Stimulated activated CD4-positive, alpha-beta T cell treated with anti-CD3 and anti-CD28 coated beads, TNF-alpha, amount 100 ng/mL, for 1 hour (primary cell): ENCODE measurements at places on chromosomes 6 and 20.

- no peak for DNase-seq
Observed at GRCh38 chr20:48705240-48706115, 122.3 kb downstream of the PREX1 start.

DNA sequence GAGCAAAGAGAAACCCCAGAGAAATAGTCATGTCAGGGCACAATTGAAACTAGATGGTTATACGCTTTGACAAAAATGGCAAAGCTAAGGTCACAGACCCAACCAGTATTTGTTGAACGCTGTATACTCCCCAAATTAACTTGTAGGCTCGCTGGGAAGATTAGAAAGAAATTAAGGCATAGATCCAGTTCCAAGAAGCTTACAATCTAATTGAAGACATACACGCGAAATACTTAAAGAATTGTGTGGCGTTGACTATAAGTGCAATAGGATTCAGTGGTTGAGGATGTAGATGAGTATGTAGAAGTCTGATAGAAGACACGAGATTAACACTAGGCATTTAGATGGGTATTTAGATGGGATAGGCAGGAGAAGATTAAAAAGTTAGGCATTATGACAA, 525 bp downstream of the FAM229B start:
- no peak for DNase-seq

DNA sequence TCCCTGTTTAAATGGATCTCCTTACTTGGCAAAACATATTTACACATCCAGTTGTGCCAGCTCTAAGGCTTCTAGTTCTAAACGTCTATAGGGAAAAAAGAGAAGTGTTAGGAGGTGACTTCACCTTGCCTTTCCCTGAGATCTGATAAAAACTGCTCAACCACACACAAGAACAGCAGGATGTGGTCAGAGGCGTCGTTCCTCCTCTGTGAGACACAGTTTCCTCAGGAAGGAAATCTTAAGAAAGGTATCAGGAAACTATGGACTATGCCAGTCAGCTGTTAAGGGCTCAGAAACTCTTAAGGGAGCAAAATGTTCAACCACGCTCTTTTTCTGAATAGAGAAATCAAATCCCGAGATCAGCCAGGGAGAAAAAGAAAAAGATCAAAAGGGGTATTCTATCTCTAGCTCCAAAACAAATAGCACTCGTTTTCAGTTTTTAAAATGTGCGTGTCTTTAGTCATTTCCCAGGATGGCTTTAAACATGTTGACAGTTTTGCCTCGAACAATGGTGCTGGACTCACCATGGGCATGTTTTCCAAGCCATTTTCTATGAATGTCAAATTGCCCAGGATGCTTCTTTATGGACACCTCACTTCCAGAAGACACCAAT, 154.5 kb downstream of the HACE1 start:
- no peak for DNase-seq

DNA sequence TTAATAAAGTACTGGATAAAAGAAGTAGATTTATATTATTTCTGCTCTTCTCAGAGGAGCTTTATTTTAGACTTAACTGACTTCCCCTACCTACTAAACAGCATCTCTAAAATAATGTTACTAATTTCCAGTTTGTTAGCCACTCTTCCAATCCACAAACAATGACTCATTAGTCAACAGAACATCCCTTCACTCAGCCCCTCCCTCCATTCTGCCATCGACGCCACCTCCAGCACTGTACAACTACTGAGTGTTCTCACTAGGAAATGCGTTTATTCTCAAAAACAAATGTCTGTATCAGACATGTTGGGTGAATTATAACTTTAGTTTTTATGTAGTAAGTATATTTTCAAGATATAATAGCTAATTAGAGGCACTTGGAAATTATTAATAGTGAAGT, 427.0 kb downstream of the EYS start:
- no peak for DNase-seq

DNA sequence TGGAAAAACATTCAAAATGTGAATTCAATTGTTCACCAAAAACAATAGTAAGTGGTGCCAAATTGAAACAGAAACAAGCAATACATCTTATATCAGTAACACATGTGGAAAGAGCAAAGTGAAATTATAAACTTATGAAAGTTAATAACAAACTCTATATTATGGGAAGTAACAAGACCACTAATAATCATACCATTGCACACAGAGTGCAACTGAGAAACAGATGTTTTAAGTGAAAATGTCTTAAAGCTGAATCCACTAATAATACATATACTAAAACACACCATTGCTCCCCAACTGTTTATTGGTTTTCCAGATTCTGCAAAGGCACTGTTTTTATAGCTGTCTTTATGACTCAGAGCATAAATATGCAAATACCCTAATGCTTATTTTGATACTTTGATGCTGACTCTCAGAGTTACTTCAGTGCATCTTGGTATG, 292.3 kb downstream of the RFPL4B start:
- no peak for DNase-seq

GRCh38 chr20:57996465-57996864, 232.0 kb downstream of the ANKRD60 start:
- no peak for DNase-seq

DNA sequence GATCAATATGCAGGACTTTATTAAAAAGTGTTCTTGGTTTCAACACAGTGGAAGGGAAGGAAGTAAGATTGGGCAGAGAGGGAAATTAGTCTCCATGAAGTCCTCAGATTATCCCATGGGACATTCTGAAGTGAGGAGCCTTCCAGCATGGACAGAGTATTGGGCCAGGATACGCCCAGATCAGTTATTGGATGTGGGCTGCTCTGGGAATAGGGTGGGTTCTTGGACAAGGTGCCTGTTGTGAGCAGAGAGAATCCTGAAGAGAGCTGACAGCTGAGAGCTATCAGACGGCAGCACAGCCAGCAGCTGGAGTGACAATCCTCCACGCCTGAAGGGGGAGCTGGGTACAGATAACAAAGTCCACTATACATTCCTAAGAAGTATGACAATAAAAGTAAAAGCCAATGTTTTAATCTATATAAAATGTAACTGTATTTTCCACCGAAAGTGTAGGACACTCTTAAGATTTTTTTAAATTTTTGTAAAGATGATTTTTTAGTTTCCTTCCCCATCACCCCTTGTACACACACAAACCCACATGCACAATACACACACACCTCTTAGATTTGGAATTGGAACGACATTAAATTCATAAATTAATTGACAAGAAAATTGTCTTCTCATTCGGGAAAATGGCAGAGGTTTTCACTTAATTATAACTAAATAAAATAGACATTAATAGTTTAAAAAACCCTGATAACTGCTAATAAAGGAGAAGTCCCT, 107.8 kb downstream of the FBXO5 start:
- no peak for DNase-seq

- DNase-seq: no peak
Observed at GRCh38 chr6:163094881-163095280, 319.6 kb upstream of the QKI start.

DNA sequence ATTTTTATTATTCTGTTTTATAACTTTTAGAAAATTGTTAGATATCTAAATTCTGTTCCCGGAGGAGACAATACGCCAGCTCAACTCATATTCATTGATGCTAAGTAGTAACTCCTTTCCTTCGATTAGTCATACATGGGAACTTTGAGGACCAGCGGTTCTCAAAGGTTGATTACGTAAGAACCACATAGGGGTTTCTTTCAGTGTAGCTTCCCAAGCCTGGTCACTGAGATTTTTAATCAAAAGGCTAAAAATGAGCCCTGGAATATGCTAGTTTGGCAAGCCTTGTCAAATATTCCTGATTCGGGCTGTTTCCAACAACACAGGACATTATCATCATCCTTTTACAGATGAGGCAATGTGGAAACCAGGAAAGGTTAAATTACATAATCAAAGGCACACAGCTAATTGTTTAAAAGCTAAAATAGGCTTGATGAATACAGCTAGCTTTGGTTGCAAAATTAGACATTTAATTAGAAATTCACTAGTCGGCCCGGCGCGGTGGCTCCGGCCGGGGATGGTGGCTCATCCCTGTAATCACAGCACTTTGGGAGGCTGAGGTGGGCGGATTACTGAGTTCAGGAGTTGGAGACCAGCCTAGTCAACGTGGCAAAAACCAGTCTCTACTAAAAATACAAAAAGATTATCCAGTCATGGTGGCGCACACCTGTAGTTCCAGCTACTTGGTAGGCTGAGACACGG, 14.6 kb upstream of the MEI4 start:
- DNase-seq: no peak

DNA sequence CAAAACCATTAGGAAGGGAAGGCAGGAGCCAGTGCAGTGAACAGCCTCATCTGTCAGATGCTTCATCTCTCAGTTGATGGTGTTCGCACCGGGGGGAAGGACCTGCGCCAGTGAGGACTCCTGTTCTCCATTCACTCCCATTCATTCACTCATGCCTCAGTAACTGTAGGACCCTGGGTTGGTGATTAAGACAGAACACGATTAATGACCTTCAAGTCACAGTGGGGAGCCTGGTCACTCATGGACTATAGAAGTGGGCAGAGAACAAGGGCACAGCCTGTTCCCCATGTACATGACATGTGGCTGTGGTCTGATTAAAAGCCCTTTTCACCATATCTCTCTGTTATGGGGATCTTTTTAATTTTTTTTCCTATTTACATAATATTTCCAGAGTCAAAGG, 113.3 kb downstream of the RPS12 start:
- no peak for DNase-seq

- no peak for DNase-seq
Observed at GRCh38 chr6:170417881-170418280, 111.3 kb downstream of the FAM120B start.

DNA sequence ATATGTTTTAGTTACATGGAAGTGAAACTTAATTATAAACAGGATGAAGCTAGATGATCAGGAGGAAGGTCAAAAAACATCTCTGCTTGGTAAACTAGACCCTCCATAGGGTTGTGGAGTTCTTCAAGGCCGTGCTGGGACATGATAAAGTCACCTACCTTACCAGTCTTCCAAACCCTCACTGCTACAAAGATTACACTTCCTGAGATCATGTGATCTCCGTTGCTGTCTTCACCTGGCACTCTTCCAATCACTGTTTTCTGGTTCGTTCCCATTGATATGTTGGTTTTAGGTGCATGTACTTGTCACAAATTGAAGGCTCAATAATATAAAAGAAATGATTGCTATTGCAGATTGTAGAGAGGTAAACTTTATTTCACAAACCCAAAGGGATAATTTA, 161.5 kb upstream of the MAN1A1 start:
- DNase-seq: no peak

DNA sequence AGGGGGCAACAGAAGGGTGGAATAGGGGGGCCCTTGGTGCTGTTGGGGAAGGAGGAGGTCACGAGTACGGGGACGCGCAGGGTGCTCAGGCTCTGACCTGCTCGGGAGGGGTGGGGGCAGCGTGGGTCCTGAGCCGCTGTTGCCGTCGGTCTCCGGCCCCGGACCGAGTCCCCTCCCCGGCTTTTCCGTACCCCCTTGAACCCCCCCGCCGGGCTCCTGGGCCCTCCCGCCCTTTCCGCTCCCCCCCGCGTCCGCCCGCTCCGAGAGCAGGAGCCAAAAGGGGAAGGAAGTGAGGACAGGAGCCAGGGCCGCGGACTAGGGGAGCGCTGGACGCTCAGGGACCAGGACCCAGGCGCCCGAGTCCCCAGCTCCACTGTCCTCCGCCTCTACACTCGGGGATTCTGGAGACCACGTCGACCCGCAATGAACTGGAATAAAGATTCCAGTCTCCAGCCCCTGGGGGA, at the start of gene RGL2:
Gene RGL2, minus strand, starts transcription at position 170 of the 464 bp plus-strand sequence. CDS start 332 bp downstream, outside the sequence.
- no peak for DNase-seq

GRCh38 chr20:33033381-33033780, 1.9 kb downstream of the BPIFB6 start:
- no peak for DNase-seq

DNA sequence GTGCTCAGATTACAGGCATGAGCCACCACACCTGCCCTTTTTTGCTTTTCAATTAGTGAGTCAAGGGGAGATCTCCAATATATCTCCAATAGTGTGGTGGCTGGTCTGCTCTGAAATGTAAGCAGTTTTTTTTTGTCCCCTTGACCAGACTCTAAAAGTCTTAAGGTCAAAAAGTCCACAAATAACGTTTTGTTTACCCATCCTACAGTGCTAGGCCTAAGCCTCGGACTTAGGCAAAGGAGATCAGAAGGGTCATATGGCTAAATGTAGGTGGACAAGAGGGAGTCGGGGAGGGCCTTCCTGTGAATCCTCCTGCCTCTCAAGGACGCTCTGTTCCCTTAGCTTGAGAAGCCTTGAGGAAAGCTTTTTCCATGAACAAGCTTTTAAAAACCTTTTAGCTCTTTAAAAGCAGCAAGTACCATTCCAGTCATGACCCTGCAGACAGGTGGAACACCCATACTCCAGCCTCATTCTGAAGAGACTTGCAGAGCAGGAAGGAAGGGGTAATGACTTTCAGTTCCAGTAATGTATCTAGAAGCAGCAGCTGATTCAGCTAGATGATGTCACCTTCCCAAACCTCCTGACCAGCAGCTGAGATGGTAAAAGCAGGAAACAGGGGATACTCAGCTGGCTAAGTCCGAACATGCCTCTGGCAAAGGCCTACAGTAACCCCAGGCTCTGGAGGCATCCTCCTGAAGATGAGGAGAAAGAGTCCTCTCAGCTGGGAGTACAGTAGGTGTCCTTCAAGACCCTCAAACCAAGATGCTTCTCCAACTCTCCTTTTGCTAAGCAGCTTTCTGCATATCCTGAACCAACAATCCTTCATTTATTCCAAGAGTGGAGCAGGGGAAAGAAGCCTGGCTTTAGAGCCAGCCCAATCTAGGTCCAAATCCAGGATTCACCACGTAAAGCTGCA, 23.6 kb downstream of the BCL2L1 start:
- DNase-seq: no peak

- no peak for DNase-seq
Observed at GRCh38 chr6:22026164-22026678, 270.6 kb downstream of the PRL start.

DNA sequence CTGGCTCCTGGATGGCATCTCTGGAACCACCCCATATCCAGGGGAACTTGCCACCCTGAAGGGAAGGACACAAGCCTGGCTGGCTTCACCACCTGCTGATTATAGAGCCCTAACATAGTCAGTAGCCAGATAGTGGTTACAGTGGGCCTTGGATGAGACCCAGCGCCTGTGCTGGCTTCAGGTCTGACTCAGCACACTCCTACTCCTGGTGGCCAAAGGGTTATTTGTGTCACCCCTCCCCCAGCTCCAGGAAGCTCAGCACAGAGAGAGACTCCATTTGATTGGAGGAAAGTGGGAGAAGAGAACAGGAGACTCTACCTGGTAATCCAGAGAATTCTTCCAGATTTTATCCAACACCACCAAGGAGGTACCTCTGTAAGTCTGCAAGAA, 12.8 kb downstream of the SNX14 start:
- DNase-seq: no peak

GRCh38 chr6:145327586-145327985, 407.7 kb downstream of the EPM2A start:
- no peak for DNase-seq

GRCh38 chr20:20411402-20411801, 43.5 kb downstream of the INSM1 start:
- DNase-seq: no peak
